ENCODE measurements at places on chromosomes 5 and 9. TPM values are rescaled to one million over a fixed set of nuclear protein-coding genes. Genes with fewer than 3 reads are reported as not detected.

DNA sequence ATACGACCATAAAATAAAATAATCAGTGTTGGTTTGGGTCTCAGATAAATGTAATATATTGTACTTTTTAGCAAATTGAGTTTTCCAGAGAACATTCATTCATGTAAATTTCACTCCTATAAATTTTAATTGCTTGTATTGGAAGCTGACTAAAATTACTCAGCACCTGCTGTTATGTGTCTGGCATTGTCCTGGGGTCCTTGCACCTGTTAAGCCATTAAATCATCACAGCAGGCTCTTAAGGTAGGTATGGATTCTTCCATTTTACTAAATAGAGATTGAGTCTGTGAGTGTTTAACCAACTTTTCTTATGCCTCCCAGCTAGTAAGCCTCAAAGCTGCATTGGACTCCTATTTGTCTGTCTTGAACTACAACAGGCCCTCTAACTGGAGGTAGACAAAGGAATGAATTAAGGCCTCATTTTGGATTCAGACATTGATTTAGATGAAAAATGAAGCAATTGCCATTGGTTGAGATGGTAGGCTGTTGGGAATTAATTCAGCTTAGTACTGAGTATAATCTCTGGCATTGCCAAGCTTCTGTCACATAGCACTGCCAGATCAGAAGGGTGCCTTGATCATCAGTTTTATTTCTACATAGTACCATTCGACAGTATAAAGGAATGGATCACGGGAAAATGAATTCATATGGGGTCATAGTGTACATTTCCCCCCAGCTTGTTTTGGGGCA is 78.9 kb downstream of the PARP8 start:
- peak; percentile 6 for DNase-seq

GRCh38 chr5:110872963-110873362 is 134.2 kb downstream of the SLC25A46 start:
- no peak for DNase-seq

GRCh38 chr9:14903040-14903439 is 7.2 kb downstream of the FREM1 start:
- DNase-seq, result no peak

- DNase-seq, result no peak
Measured at GRCh38 chr9:125337236-125337635, 75.6 kb downstream of the GAPVD1 start.

- no peak for DNase-seq
Measured at GRCh38 chr9:93890436-93890935, 64.7 kb downstream of the BARX1 start.

DNA sequence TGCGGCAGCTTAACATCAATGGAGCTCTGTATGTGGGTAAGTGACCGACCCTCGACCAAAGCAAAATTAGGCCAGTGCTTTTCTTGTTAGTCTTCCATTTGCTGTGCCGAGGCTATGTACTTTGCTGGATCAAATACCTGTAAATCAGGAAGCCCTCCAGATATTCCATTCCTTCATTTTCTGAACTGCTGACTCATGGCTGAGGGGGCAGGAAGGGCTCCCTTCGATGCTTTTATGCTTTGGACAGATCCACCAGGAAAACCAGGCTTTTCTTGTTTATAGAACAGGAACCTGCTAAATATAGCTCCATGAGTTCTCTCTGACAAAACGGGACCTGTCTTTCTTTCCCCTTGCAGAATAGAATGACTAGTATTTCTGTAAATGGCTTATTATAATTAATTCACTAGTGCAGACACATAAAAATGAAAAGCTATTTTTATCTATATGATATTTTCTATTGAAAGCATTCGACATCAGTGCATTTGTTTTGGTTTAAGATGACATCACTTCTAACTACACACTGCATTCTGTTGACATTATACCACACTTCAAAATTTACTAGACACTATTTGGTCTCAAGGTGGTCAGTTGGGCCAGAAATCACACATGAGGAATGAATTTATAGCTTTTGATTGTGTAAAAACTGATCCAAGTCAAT is 93.3 kb downstream of the LIFR start:
- DNase-seq, result no peak

GRCh38 chr5:14385019-14385418 is 196.6 kb upstream of the OTULINL start:
- DNase-seq, result no peak

DNA sequence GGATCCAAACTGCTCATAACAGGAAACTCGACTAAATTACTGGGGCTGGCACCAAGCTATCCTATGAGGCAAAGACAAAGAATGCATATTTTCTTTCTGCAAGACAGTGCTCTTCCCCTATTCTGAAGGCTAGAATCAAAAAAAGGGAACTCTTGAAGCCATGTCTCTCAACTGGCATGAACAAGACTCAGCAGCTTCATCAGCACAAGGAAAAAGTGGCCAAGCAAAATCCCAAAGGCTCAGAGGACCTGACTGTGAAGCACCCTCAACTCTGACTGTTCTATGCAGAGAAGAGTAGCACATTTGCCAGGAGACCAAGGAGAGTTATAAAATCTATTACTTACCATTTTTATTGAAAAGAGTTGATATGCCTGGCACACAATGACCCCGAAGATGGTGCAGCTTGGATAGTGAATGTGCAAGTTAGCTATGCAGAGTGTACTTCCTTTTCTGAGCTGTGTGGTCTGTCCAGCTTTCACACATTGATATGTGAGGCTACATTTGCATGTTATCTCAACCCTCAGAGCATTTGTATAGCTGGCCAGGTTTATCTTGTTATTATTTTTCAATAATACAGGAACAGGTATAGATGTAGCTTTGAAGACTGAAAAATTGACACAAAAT is 51.0 kb upstream of the FYB1 start:
- no peak for DNase-seq

GRCh38 chr9:132056717-132057560 is 22.7 kb downstream of the MED27 start:
- no peak for DNase-seq

DNA sequence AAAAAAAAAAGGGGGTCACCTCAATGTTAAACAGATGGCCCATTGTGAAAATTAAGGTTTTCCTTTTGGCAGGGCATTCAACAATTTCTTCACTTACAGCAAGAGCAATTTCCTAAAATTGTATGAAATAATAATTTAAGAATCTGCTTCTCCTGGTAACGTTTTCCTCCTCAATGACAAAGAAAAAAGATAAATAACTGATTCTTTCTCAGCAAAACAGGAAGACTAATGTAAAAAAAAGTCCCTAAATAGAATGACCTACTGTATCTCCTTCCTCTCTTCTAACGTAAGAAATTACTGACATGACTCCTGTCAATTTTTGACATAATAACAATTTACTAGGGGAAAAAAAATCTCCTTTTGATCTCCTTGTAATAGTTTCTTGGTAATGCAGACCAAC is 25.5 kb downstream of the ABHD17B start:
- DNase-seq, result no peak

- no peak for DNase-seq
Measured at GRCh38 chr5:116090302-116090701, 5.5 kb downstream of the COMMD10 start.

- peak; percentile 67 for DNase-seq
Measured at GRCh38 chr5:1552521-1553255, 28.9 kb upstream of the LPCAT1 start.

GRCh38 chr9:128091144-128091543 is 23.1 kb downstream of the SLC25A25 start:
- DNase-seq, result peak; percentile 94

DNA sequence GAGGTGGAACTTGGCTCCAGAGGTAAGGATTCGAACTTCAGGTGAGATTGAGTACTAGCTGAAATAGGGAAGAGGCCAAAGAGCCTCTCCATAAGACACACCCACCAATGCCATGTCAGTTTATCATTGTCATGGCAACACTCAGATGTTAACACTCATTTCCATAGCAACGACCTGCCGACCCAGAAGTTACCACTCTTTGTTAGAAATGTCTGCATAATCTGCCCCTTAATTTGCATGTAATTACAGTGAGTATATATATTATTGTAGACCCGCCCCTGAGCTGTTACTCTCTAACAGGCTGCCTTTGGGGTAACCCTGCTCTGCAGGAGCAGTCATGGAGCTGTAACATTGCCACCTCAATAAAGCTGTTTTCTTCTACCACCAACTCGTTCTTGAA is 10.2 kb upstream of the NTRK2 start:
- no peak for DNase-seq

DNA sequence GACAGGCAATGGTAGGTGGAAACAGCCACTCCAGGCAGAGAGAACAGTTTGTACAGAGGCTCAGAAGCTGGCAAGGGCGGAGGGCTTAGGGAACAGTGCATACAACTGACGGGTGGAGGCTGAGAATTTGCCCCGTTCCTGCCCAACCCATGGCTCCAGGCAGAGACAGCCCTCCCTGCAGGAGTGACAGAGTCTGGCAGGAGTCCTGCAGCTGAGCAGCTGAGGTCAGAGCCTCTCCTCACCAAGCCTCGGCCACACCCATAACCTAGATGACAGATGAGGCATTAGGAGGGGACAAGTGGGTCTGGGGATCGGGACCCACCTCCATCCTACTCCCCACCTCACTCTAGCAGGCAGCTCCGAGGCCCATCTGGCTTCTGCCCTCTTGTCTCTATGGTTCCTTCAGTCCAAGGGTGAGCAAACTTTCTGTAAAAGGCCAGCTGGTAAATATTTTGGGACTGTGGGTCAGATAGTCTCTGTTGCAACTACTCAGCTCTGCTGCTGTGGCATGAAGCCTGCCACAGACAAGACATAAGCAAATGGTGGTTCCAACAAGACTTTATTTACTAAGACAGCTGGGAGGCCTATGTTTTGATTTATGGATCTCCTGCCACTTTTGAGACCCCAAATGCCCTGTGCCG is 83.7 kb downstream of the SH3TC2 start:
- no peak for DNase-seq

GRCh38 chr9:88387552-88388202 is 567 bp upstream of the SPIN1 start:
- DNase-seq, result peak; percentile 71

GRCh38 chr5:176528301-176528700 is 8.9 kb downstream of the RNF44 start:
- DNase-seq, result no peak

- DNase-seq, result peak; percentile 15
Measured at GRCh38 chr5:54718656-54719055, 201.1 kb downstream of the SNX18 start.

GRCh38 chr9:126813072-126813471 is 8.2 kb downstream of the ZBTB43 start:
- no peak for DNase-seq

- no peak for DNase-seq
Measured at GRCh38 chr5:161414037-161414436, 132.5 kb downstream of the GABRB2 start.

The CCDC192 gene
- total RNA-seq, result not detected

The CDX1 gene
- not detected for total RNA-seq

The SREK1IP1 gene
- total RNA-seq, result 20.6 TPM

The LCN15 gene
- not detected for total RNA-seq

The CLIC3 gene
- not detected for total RNA-seq

The ALDOB gene
- 0.54 TPM for total RNA-seq

The FOXD4L5 gene
- total RNA-seq, result 0.64 TPM

The PDCD1LG2 gene
- 0.09 TPM for total RNA-seq

The CDH9 gene
- total RNA-seq, result 16.0 TPM

The MARVELD2 gene
- 2.1 TPM for total RNA-seq
